Stimulated activated CD8-positive, alpha-beta memory T cell treated with anti-CD3 and anti-CD28 coated beads, Interleukin-7, amount 100 ng/mL, for 4 hours (primary cell): ENCODE measurements at places on chromosomes 3 and 15.

DNA sequence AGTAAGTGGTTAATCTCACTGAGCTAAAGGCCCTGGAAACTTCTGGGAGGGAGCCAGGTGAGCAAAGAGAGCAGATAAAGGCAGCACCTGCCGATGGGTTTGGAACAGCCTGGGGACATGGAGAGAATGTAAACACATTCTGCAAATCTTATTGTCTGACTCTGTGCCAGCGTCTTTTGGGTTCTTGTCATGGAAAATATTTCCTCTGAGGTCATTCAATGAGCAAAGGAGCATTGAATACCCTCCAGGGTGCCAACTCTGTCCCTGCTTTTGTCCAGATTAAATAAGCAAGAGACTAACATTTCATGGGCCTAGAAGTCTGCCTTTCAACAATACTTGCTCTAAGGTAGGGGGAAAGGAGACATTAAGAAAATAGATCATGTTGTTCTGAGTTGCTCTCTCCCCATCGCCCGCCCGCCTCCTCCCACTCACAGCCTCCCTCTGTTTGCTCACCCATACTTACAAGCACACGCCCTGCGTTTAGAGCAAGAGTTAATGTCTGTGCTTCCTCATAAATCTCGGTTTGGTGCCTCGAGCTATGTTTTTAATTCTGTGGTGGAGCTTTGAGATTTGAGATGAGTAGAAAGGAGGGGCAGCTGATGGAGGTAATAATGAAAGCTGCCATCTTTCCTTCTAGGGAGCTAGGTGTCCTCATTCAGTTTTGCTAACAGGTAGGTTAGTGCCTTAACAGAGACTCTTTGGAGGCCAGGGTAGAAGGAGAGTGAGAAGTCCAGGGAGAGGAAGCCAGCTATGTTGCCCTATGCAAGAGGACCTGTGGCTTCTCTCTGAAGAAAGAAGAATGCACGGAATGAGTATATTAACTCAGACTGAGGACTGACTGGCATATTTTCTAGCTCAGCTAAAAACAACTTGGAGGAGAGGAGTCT, 132.9 kb downstream of the TPRG1 start:
- DNase-seq: no peak

- DNase-seq: no peak
Measured at GRCh38 chr3:46835491-46835890, 27.8 kb downstream of the MYL3 start.

GRCh38 chr3:33577173-33577572, 137.0 kb upstream of the UBP1 start:
- no peak for DNase-seq

- no peak for DNase-seq
Measured at GRCh38 chr15:34594361-34594760, 10.9 kb upstream of the GOLGA8B start.

GRCh38 chr15:44035781-44036699, 159.0 kb downstream of the FRMD5 start:
- DNase-seq: no peak

GRCh38 chr15:68187559-68187958, 17.6 kb downstream of the CALML4 start:
- DNase-seq: no peak

- no peak for DNase-seq
Measured at GRCh38 chr15:52340093-52340492, 44.5 kb upstream of the MYO5C start.

- no peak for DNase-seq
Measured at GRCh38 chr3:59809016-59809415, 759.2 kb upstream of the CFAP20DC start.

GRCh38 chr3:16467393-16467792, 46.1 kb downstream of the RFTN1 start:
- DNase-seq: peak; percentile 13

DNA sequence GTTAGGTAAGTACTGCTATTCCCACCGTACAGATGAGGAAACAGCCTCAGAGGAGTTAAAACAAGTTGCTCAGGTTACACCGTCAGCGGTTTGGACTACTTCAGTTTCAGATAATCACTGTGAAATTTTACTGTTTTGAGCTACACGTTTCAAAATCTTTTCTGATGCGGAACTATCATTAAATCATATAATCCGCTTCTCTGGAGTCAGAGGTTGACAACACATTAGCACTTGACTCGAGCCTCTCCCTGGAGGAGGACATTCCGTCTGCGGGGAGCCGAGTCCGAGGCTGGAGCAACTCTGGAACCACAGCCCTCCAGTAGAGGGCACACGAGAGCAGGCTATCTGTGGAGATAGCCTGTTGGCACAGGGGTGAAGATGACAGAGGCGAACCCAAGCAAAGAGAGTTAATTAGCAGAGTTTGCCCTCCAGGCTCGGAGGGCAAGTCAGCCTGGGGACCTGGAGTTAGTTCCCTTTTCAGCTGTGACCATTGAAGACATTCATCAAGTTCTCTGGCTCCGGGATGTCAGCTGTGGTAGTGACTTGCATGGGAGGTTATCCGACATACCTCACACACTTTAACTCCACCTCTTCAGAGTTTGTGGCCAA, 131.2 kb downstream of the IGF1R start:
- DNase-seq: peak; percentile 42

DNA sequence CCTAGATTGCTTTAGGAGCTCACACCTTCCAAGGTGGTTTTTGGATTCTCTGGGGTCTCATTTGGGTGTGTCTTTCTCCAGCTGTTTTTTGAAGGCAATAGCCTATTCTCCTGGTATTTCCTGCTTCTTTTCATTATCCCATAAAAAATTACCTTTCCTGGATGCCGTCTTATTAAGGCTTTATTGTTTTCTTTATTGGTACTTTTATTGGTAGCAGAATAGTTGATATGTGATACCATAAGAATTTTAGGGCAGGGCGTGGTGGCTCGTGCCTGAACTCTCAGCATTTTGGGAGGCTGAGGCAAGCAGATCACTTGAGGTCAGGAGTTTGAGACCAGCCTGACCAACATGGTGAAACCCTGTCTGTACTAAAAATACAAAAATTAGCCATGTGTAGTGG, 18.3 kb upstream of the MEF2A start:
- DNase-seq: no peak

- DNase-seq: no peak
Measured at GRCh38 chr3:140077406-140077805, 142.4 kb downstream of the CLSTN2 start.

- no peak for DNase-seq
Measured at GRCh38 chr3:124277144-124277890, 285.4 kb upstream of the ROPN1 start.

GRCh38 chr15:39453620-39454019, 127.3 kb upstream of the THBS1 start:
- DNase-seq: no peak

DNA sequence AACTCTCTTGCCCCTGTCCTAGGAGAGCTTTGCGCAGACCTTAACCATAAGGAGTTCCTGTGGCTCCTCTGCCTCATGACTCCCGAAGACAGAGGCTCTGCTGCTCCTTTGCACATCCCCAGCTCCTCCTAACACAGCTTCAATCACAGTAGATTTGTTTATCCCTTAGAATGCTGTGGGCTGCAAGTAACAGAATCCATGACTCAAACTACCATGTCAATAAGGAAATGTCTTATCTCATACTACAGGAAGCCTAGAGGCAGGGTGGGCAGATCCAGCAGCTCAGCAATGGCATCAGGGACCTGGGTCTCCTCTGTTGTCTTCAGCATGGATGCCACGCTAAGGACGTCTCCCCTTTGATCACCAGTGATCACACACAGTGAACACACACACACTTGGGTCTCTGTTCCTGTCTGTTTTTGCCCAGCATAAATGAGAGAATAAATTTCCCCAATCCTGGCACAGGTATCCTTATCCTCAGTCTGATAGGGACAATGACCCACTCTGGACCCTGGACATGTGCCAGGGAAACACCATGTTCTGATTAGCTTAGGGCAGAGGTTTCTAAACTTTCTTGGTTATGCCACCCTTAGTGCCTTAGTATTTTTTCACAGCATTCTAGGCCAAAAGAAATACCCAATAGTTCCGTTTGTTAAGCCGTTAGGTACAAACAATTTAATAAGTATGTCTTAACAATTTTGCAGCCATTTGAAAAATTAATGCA, 46.1 kb upstream of the MRPS22 start:
- DNase-seq: no peak

GRCh38 chr3:195040773-195041520, 230.0 kb downstream of the XXYLT1 start:
- no peak for DNase-seq

GRCh38 chr3:171776839-171777583, 33.3 kb downstream of the PLD1 start:
- no peak for DNase-seq

DNA sequence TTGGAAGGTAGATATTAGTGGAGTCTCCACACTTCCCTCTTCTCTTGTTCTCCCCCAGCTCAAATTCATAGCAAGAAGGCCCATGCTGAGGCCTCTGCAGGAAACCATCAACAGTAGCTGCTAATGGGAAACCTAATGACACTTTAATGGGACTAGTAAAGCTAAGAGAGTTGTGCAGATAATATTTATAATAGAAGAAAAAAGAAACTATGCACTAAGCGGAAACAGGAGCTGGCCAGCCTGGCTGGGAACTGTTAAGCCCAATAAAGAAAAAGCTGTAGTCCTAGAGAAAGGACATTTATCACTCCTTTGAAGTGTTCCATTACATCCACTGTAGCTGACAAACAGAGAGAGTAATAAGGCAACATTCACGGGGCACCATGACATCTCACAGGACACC, 229.6 kb downstream of the IGSF11 start:
- no peak for DNase-seq

GRCh38 chr3:183372911-183373310, 55.5 kb downstream of the MCF2L2 start:
- no peak for DNase-seq

GRCh38 chr3:158447408-158447807, 123.6 kb upstream of the MLF1 start:
- DNase-seq: no peak

- no peak for DNase-seq
Measured at GRCh38 chr3:120449701-120450599, 842 bp downstream of the FSTL1 start.

DNA sequence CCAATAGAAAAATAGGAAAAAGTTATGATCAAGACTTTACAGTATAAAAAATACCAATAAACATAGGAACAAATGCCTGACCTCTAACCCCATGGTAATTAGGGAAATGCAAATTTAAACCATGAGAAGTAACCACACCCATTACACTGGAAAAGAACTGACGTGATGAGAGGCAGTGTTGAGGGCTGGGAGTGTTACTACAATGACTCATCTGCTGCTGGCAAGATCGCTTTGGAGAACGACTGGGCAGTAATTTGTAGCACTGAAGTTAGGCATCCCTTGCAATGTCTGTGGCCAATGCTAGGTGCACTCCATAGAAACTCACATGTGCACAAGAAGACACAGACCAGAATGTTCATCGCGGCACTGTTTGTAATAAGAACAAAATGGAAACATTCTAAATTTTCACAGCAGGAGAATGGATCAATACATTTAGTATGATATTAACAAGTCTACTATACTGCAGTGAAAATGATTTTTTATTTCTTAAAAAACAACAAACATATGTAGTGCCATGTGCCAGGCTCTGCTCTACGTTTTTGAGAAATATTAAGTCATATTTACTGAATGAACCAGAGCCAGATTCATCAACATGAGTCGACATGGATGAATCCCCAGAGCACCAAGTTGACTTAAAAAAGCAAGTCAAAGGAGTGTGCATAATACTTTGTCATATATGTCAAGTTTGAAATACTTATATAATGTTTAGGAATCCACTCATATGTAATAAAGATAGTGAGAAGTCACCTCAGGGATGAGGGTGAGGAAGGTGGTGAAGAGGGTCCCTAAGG, 37.6 kb upstream of the EPHB3 start:
- DNase-seq: no peak

GRCh38 chr15:74340150-74340549, 27.3 kb downstream of the CYP11A1 start:
- no peak for DNase-seq

DNA sequence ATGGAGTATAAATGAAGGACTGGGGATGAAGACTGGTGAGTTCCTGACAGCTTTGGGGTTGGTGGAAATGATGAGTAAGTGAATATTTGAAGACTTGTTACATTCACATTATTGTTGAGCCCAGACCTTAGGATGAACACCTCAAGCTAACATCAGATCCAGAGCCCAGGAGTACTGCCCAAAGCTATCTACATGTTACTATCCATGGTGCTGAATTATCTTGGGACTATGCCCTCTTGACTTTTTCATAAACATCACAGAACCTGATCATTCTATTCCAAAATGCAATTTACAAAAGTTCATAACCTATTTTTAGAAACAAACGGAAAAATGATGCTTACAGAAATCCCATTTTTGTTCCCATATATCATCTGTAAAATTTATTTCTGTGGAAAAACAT, 613.3 kb downstream of the TUSC7 start:
- DNase-seq: no peak

DNA sequence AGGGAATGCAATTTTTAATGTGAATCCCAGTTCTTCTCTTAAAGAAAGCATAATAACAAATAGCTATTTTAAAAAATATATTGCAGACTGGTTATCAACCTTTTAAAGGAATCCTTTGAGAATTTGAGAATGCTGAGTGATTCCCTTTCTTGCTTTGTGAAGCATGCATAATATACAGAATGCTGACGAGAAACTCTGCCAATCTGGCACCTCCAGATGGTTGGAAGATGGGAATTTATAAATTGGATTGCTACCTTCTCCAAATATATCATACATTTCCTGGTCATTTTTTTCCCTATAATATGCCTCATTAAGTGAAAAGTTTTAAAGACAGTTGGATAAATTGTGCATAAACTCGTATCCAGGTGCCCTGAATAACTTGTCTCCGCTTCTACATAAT, 333.9 kb upstream of the ARPP21 start:
- DNase-seq: no peak

DNA sequence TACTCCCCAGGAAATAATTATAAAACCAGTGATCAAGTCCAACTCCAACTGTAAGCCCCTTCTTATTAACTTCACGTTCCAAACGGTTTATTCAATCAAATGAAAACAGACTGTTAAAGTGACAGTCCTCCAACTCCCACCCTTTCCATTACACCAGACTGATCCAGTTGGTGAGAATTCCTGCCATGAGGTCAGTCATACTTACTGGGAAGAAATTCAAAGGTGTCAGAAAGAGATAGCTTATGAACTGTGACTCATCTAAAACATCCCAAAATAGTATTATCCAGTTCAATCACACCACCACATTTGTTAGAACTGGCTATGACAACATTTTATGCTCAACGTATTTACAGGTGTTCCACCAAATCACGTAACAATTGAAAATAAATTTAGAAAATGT, 19.5 kb downstream of the SMARCC1 start:
- DNase-seq: no peak

GRCh38 chr3:197465996-197466549, 89.7 kb downstream of the BDH1 start:
- DNase-seq: no peak

GRCh38 chr3:104992676-104993075, 374.0 kb upstream of the ALCAM start:
- no peak for DNase-seq

DNA sequence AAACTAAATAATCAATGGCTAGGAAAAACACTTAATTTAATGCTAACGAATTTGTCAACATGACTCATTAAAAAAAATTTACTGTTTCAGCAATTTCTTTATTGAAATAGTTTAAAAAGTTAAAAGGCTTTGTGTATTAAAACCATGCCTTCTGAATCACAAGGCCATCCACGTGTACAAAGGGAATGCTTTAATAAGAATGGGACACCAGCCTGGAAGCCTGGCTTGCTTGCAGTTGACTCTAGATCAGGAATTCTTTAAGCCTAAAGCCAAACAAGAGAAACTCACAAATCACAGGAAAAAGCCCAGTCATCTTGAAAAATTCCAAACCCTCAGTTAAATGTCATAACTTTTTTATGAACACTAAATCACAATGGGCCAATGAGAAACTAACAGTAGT, 137.6 kb downstream of the PEAK1 start:
- DNase-seq: no peak
